ENCODE measurements at places on chromosomes 2 and 18.

DNA sequence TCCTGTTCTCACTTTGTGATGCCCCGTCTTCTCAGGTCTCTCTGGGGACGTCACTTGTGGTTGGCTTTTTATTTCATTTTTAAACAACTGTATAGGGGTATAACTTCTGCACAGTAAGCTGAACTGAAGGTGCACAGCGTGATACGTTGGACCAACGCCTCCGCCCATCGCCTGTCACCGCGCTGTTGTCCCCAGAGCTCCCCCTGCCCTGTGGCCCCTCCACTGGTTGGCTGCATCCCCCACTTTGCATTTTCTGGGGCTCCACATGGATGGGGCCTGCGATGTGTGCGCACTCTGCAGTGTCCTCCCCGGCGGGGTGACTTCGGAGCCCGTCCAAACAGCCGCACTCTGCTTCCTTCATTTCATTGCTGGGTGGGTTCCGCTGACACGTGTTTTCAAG is 14.3 kb downstream of the GPR35 start:
- no peak for DNase-seq

DNA sequence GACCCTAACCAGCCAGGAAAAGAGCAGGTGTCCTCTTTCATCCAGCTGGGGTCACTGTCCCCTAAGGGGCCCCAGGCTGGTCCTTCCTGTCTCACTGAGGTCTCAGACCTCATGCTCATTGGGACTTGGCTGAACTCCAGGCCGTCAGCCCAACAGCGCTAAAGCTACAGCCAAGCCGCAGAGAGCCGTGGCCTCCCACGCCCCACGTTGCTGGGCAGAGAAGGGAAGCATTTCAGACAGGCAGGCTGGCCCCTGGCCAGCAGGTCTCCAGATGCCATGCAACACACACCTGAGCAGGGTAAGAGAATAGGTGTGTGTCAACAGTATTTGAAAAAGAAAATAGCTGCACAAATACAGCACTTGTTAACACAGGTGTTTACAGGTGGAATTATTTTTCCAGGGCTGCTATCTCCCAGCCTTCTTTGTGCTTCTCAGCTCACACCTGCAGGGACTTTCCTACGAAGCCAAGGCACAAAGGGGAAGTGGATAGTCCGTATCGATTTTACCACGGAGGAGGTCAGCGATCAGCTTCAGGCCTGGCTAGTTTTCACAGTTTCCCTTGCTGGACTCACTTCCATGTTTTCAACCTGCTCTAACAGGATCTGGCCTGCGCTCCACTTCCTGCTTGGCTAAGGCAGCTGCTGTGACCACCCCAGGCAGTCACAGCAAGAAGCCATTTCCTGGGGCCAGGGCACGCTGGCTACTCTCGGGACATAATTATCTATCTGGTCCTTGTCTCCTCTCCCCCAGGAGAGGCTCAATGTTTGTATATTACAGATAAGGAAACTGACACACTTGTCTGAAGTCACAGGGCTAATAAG is 156.1 kb upstream of the ID2 start:
- no peak for DNase-seq

GRCh38 chr2:178819992-178820391 is 12.8 kb upstream of the TTN start:
- no peak for DNase-seq

DNA sequence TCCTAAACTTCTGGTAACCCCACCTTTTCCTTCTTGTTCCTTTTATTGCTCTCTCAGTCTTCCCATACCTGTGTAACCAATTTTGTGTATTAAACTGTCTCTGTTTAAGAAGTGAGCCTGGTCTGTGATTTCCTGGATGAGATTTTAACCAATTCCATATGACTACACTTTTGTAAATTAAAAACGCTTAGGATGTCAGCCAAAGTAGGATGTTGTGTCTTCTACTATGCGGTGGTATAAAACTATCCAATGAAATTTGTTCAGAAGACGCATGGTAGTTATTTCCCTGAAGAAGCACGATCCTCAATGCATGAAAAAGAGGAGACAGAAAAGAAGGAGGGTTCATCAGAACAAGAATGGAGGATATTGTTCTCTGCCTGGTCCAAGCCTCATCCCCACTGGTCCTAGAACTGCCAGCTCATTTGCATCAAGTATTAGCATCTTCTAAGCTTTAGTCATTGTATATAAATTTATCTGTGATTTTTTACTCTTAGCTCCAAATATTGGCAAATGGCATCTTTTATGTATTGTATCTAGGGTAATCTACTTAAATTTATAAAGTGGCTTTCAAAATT is 127.4 kb downstream of the TGIF1 start:
- DNase-seq: no peak

GRCh38 chr18:70321616-70322015 is 32.8 kb downstream of the SOCS6 start:
- no peak for DNase-seq

DNA sequence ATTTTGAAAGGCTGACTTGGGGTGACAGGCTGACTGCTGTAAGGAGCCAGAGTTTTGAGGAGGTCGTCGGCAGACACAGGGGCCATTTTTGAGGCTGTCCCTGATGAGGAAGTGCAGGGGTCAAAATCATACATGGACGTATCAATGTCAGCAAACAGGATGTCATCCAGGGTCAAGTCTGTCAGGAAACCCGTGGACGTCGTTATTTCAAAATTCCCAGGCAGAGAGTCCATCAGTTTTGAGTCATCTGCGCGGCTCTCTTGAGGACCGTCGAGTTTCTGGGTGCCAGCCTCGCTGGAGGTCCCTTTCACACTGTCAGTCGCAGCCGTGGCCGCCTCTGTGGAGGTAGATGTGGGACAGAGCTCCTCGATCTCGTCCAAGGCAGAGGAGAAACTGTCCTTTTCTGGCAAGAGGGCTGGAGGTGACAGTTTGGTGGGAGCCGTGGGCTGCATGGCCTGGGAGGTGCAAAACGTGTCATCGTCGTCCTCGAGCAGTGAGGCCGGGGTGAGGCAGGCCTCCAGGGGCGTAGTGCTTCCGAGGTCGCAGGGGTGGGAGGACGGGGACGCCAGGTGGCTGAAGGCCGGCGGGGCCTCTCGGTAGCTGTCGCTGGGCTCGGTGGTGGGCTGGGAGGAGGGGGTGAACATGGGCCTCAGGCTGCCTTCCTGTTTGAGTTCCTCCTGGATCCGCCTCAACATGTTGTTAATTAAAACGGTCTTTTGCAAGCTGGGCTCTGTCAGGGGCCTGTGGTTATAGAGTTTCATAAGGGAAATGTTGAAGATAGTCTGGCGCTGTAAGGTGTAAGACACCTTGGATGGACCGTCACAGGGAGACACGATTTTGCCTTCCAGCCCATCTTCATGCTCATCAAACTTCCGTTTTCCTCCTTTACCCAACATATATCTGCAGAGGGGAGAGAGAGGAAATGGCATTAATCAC is 17.5 kb downstream of the SERTAD2 start:
- DNase-seq: no peak

- DNase-seq: no peak
These were observed 6.7 kb upstream of the CERS6 start for GRCh38 chr2:168449419-168449818.
